ENCODE measurements at places on chromosomes 1 and 21.
A peak's percentile ranks its signal among the peaks of the same experiment; 100 is the strongest.

- peak; percentile 34 for DNase-seq
These were observed 17.9 kb upstream of the DYRK1A start for GRCh38 chr21:37348664-37349063.

DNA sequence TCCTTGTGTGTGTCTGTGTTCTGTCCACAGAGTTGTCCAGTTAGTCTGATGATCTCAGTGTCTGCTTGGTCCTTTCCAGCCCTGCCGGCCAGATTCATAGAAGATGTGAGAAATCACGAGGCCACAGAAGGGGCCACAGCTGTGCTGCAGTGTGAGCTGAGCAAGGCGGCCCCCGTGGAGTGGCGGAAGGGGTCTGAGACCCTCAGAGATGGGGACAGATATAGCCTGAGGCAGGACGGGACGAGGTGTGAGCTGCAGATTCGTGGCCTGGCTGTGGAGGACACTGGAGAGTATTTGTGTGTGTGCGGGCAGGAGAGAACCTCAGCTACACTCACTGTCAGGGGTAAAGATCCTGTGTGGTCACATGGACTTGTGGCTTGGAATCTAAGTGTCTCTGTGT is 95.8 kb downstream of the OBSCN start:
- DNase-seq: no peak

GRCh38 chr1:117566556-117566955 is 39.3 kb upstream of the TENT5C start:
- DNase-seq: no peak

GRCh38 chr21:43575473-43575844 is 83.8 kb downstream of the HSF2BP start:
- no peak for DNase-seq

GRCh38 chr1:54298284-54299033 is 98.5 kb downstream of the MRPL37 start:
- no peak for DNase-seq

DNA sequence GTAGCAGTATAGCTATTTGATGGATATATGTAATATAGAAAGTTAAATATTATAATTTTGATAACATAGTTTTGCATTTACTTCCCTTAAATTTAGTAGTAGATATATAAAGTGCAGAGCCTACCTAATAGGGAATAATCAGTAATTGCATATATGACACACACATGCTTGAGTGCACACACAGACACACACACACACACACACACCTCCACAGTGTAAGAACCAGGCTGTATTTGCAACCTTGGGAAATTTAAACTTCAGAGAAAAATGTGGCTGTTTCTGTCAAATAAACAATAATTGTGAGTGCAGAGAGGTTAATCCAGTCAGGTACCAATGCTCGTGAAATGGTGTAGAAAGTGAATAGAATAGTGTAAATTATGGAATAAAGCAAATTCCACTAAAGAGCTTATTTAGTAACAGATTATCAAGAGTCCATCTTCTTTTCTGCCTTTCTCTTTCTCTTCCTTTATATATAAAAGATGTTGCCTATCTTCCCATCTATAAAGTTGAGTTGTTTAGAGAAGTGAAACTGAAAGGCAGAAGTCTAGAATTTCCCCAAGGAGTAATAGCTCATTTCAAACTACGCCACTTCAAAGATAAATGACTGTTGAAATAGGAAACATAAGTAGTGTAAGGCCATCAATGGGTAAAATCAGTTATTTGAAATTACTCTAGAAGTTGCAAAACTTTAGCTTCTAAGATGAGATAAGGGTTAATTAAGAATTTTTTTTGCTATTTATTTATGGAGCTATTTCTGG is 273.7 kb downstream of the SRGAP2C start:
- DNase-seq: no peak

DNA sequence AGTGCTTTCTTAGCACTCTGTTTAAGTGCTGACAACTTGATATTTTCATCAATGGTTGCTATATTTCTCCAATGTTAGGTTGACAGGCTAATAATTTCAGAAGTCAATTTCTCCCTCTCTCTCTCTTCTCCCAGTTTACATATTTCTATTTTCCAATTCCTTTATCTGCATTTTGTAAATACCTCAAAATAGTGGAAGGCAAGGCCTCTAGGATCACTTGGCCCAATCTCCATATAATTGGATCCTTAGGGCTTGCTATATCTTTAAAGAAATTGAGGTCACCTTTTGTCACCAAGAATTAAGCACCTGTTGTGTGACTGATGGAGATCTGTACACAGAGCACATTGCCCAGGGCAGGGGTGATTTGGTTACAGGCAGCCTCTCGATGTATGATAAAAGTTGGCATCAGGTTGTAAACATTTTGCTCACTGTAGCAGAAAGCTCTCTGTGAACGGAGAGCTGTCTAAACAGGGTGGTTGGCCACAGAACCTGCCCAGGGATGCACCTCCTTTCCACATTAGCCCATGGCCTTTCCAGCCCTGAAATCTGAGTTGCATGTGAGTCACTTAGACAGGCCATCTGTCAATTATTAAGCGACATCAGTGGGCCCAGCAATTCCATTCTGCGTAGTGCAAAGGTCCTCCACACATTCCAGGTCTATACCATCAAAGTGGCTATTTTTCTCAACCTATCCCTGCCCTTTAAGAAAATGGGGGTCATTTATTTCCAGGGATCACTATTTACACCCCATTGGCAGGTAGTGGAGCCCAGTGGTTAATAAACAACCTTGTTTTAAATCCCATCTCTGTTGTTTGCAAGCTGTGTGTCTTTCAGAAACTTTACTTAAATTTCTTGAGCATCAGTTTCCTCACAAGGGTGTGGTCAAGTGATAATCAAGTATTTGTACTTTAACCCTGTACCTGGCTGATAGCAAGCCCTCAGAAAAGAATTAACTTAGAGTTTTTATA is 29.1 kb upstream of the IRF2BP2 start:
- DNase-seq: no peak

- DNase-seq: peak; percentile 82
These were observed 108.0 kb downstream of the SGIP1 start for GRCh38 chr1:66641891-66642473.

- DNase-seq: no peak
These were observed 58.2 kb downstream of the CD34 start for GRCh38 chr1:207852576-207853371.

DNA sequence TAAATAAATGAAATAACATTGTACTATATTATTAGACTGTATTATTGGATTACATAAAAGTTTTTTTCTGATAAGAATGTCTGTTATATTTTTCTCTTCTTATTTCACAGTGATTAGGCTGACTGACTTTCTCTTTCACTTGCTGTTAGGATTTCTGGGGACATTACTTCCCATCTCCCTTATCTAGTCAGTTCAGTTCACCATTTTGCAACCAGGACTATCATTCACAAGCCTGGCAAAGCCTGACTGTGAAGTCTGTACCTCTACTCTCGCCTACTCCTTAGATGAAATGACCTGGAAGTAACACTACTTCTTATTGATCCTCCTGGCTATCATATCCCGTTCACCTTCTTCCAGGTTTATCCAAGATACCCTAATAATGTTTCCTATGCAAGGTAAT is 676.6 kb downstream of the USP25 start:
- no peak for DNase-seq

GRCh38 chr21:32415451-32416398 is 3.2 kb downstream of the EVA1C start:
- no peak for DNase-seq

DNA sequence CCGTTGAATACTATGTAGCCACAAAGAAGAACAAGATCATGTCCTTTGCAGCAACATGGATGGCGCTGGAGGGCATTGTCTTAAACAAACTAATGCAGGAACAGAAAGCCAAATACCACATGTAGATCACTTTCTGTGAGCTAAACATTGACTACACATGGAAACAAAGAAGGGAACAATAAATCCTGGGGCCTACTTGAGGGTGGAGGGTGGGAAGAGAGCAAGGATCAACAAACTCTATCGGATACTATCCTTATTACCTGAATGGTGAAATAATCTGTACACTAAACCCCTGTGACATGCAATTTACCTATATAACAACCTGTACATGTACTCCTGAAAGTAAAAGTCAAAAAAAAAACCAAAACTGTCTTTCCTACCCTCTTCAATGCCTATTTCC is 40.8 kb upstream of the CD55 start:
- DNase-seq: no peak

DNA sequence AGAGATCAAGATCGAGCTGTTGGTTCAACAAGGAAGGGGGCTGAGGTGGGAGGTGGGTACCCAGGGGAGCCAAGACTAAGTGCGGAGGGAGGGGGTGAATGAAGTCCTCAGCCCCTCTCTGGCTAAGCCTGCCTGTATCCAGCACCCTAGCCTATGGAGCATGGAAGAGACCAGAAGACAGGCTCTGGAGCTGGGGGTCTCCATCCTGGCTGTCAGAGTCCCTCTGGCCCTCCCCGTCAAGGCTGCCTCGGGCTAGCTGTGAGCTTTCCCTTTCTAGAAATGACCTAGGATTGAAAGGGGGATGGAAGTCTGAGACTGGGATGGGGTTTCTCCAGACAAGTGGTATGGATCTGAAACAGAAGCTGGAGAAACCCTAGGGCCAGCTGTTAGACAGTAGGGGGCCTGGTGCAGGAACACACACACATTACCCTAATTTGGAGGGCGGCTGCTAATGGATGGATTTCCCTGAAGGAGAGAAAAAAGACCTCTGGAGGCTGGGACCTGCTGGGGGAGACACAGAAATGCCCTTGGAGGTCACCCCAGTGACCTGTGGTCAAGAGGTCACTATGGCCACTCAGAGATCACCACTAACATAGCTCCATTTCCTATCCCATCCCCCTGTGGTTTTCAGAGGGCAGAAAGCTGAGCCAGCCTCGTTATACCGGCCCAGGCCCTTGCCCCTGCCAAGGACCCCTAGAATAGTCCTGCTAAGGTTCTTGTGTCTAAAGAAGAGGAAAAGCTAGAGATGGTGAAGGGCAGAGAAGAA is 107.8 kb downstream of the TMEM53 start:
- no peak for DNase-seq

DNA sequence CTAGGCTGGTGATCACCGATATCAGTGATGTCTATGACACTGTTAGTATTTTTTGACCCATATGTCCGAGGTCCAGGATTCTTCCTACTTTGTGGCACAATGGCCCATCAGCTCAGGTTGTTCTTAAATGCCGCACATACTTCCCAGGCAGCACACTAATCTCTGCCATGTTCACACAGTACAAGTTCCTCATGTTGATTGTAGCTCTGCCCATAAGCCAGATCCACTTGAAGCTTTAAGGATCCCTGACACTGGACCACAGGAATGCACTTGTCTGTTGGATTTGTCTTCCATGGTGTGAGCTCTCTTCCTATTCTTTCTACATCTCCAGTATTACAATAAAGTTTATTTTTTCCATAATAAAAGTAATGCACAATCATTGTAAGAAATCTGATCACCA is 69.5 kb downstream of the DDX20 start:
- no peak for DNase-seq

DNA sequence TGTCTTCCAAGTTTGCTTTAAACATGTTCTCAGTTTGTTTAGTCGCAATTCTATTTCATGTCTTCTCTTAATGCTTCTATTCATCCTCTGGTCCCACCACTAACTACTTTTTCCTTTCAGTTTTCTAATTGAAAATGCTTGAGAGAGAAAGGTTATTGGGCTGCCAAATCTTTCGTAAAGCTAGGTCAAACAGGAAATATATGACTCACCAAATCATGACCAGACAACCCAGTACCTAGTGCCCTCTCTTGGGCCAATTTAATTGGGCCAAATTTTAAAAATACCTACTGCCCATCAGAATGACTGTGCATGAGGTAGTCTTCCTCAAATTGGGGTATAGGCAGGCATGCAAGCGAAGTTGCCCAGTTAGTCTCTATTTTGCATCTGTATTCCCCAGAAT is 295.4 kb upstream of the PBX1 start:
- DNase-seq: no peak

DNA sequence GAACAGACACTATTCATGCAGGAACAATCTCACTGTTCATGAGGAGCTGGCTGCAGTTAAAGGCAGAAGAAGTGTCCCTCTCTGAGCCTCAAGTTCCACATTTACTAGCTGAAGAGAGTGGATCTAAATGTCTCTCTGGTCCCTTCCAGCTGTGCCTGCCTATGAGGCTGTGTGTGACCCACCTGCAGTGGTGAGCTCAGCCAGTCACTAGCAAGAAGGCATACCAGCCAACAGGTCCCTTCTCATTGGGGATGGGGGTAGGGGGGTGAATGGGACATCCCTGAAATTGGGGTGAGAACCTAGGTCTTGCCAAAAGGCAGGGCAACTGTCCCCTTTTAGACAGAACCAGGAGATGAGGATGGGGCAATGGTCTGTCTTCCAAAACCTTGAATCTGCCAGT is 13.6 kb downstream of the RD3 start:
- DNase-seq: no peak

- no peak for DNase-seq
These were observed 87.1 kb downstream of the VCAM1 start for GRCh38 chr1:100806601-100807000.

GRCh38 chr1:32736812-32737791 is 34.5 kb upstream of the SYNC start:
- no peak for DNase-seq

DNA sequence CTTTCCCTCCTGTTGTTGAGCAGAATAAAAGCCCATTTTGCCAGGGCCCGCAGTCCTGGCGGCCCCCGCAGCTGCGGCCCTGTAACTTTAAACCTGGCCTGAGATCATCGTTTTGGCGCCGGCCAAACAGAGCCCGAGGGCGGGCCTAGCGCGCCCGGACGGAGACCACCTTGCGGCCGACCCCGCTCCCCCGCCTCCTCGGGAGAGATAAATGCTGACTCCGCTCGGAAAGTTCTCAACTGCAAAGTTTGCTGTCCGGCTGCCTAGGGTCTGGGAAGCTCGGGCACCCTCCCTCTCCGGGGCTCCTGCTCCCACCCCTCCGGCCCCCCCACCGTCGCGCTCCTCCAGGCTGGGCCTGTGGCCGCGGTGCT is at the start of gene PDPN:
Gene PDPN (plus strand): TSS at position 238 of the 371 bp plus-strand sequence. CDS start 202 bp downstream, outside the sequence.
- DNase-seq: no peak

- no peak for DNase-seq
These were observed 504 bp downstream of the DHRS3 start for GRCh38 chr1:12617511-12617900.

DNA sequence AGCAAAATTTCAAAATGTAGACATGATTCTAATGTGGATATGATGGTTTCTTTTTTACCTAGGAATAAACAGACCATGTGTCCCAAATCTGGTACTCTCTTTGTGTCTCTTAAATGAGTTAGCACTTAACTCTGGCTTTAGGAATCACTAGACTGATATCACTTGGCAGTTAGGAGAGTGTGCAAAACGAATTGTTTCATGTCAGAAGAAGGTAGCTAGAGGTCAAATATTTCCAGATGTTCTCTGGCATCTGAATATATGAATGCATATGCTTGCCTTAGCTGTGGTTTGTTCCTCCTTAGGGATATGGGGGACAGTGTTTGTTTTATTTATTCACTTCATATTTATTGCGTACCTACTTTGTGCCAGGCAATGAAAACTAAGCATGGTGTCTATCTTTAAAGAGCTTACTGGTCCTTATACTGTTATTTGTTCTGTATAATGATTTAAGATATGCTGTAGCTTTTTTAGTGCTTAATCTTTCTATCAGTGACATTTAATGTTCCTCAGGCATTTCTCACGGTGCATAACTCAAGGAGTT is 65.2 kb downstream of the LRRC8C start:
- no peak for DNase-seq

Data from RKO (cell line).